Stimulated activated CD4-positive, alpha-beta T cell treated with anti-CD3 and anti-CD28 coated beads, Interleukin-4, amount 100 ng/mL, for 1 hour (primary cell): ENCODE measurements at places on chromosomes 1 and 21.

GRCh38 chr1:94892604-94893254, 34.2 kb downstream of the CNN3 start:
- no peak for DNase-seq

DNA sequence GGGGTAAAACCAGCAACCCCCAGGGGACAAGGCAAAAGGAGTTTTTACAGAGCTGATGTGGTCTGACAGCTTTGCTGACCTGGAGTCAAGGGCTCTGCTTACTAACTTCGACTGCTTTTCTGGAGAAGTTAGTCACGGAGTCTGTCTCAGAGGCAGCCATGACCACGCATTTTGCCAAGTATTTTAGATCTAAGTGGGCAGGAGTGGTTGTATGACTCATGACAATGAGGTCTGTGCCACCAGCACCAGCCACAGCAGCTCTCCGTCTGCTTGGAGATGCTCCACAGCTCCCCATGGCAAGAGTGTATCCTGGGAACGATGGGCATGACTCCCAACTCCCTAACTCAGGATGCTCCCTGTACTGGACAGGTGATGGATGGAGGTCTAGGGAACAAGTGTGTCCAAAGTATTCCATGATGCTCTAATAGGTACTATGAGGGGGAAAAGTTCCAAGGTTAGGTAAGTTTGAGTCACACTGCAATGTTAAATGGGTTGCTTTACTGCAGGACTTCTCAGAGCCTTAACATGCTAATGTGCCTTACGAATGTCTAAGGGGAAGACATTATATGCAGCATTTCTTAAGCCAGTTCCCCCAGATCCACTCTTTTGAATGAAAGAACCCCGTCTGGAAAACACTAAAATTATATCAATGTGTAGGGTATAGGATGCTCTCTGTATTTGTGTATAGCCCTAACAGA, 359.0 kb downstream of the HHAT start:
- DNase-seq, result no peak

GRCh38 chr1:114341299-114341698, 169.7 kb downstream of the TRIM33 start:
- DNase-seq, result no peak

GRCh38 chr1:7552402-7552801, 218.7 kb upstream of the VAMP3 start:
- DNase-seq, result no peak

- no peak for DNase-seq
Observed at GRCh38 chr1:163656095-163656759, 334.5 kb downstream of the NUF2 start.

DNA sequence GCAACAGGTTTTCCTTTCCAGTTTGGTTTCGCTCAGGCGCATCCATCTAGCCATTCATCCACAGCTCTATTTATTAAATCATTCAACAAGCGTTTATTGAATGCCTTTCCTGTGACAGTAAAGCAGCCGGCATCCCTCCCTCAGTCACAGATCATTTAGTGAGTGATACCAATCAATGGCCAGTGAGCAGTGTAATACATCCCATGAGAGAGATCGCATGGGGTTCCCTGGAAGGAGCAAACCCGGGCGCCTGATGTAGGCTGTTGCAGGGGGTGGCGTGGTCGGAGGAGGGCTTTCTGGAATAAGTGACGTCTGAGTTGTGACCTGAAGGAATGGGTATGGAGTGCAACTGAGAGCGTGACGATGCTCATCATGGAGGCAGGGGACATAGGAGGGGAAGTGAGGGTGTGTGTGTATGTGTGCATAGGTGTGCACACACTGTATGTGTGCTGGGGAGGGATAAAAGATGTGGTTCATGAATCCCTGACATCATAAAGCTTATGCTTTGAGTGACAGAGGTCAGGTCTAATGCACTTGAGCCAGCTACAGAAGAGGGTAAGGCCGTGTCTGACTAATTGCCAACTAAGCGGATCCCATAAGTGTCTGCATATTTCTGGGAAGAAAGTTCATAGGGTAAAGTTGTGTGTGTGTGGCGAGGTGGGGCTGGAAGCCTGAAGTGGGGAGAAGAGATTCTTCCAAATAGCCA, 6.6 kb downstream of the FCMR start:
- no peak for DNase-seq

DNA sequence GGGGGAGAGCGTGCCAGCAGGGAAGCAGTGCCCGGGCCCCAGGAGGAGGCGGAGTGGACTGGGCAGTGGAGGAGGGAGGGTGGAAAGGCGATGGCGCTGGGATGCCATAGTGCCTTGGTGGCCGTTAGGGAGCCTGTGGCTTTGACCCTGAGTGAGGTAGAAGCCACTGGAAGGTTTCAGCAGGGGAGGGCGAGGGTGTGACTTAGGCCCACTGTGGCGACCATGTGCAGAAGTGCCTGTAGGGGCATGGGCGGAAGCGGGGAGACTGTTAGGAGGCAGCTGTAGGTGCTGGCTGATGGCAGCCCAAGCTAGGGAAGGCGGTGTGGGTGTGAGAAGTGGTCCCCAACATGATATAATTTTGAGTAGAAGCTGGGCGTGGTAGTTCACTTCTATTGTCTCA, 28.2 kb downstream of the LHX4 start:
- DNase-seq, result no peak

- DNase-seq, result no peak
Observed at GRCh38 chr1:145716641-145717345, 2.5 kb upstream of the CD160 start.

DNA sequence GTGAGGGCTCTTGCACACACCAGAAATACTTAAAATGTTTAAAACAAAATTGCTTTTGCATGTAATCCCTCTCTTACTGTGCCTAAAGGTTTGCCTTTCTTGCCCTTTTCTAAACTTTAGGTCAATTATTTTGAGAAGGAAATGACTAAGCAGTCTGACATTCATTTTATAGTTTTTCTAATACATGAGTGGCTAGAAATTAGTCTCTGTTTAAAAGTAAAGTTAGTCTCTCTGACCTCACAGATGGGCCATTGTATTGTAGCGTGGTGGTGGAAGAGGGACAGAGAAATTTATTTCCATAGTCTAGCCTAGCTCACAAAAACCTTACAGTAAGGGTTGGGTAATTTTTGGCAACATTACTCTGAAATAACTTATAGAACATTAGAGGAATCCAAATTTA, 3.6 kb upstream of the COL11A1 start:
- no peak for DNase-seq

DNA sequence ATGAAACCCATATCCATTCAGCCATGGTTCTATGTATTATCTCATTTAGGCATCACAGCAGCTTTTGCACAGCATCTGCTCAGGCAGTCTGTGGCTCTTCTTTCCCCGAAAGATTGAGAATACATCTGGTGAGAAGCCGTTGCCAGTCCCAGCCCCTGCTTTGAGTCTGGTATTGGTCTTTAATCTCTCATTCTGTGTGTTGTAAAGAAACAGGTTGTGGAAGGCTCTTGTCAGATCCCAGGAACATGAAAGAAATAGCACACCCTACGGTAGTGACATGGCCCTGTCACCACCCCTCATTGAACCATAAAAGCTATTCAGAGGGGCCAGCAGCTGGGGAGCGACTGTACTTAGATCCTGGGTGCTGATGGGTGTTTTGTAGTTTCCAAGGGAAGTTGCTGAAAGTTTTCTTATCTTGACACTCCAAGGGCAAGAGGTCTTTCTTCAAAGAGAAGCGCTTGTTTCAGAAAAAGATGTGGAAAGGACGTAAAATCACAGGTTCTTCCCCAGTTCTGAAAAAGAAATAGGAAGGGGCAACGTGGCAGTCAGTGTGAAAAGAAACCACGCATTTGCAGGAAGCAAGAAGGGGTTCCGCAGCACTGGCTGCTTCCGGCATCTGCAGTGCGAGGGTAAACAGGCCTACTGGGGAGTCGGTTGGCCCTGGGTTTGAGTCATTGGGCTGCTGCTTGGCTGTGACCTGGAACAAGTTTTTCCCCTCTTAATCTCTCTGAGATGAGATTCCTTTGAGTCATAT, 145.0 kb downstream of the DHRS3 start:
- peak; percentile 75 for DNase-seq

- no peak for DNase-seq
Observed at GRCh38 chr1:8017495-8018197, 8.5 kb downstream of the ERRFI1 start.

DNA sequence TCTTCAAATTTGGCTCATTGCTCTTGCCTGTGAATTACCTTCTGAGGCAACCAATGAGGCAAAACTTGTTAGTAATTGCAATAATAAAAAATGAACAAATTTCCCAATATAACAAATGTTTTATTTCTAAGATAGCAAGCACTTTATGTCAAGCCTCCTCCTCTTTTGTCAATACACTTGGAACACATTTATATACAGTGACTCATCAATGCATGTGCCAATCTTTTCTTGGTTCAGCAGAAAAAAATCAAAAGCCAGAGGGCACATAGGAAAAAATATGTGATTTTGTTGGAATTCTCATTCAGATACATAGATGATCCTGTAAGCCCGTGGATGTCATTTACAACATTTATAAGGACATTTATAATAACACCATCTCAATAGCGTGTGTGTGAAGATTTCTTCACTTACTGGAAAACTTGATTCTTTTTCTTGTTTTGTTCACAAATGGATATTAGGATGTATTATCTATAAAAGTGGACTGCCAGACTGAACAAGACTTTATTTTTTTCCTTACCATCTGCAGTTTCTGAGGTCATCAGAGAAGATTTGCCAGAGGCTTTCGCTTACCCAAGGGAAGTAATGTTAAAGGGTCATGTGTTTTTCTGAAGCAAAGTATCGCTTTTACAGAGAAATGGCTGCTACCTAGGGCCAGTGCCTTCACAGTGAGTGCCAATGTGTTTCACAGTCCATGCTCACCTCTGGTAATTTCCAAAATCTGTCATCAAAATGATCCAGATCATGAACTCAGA, 645.7 kb upstream of the PTBP2 start:
- DNase-seq, result no peak

- no peak for DNase-seq
Observed at GRCh38 chr1:115456441-115456961, 118.5 kb upstream of the NGF start.

DNA sequence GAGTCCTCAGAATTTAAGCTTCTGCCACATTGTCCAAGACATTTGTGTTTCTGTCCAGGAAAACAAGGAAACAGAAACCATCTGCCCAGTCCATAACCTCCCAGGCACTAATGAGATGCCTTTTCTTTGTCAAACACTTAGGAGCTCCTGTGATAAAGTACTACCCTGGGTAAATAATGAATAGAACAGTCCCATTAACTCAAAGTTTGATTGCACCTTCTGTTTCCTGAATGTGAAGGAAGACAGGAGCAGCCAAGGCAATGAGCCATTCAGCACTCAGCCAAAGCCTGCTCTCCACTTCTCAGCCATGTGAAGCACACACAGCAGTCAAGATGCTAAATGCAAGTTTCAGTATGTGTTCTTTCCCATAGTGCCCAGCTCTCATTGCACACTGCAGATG, 199.8 kb downstream of the SEC16B start:
- DNase-seq, result no peak

DNA sequence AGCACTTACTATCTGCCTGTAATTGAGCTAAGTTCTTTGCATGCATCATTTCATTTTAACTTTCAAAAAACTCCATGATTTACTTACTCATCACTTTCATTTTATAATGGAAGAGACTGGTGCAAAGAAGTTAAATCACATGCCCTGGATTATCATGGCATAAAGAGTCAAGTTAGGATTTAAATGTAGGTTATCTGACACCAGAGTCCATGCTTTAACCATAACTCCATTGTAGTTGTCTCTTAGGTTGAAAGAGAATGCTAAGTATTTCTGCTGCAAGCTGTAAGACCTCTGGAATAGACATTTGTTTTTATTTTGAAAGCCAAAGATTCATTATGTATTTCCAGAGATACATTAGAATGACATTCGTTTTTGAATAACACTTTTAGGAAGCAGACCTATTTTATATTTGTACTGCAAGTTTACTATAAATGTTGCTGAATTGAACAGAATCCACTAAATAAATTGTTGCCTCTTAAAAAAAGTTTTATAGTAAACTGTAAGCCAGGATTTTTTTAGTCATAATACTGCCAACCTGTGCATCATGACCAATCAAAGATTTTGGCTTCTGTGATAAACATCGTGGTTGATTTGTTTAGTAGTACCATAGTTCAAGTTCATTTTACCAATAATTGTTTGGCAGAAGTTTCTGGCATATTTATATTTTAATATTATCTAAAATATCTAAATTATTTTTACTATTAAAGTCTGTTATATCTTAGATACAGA, 26.1 kb downstream of the CFH start:
- DNase-seq, result no peak

DNA sequence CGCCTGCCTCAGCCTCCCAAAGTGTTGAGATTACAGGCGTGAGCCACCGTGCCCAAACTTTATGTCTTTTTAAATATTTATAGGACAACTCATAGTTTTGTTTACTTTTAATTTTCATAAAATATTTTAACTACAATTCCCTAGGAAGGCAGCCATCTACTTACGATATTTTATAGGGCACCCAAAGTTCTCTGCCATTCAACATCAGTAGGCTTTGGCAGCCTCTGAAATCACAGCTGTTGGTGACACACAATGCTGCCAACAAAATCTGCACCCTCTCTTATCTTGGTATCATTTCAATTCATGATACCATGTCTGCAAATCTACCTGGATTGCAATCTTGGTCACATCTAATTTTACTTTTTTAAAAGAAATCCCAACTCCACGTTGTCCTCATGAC, 27.1 kb upstream of the ERO1B start:
- DNase-seq, result no peak

DNA sequence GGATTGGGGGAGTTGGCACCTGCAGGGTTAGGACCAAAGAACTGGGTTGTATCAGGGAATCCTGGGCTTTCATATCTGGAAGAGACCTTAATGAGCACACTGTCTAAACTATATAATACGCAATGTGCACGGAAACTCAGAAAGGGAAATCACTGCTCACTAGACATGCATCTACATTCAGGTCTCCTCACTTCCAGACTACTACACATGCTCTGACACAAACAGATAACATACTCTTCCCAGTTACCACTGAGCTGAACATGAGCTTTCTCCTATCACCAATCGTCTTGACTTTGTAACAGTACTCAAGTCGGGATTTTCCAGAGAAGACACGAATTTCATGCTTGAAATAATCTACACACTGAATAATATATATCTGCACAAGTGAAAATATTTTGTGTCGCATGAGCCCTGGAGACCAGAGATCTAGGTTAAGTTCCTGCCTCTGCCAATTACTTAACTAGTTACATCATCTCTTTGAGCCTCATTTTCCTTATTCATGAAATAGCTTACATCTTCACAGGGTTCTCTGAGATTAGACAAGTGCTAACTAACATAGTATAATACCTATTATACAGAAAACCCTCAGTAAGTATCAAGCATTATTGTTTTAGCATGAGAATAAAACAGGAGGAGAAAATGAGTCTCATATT, 101.1 kb downstream of the JAK1 start:
- no peak for DNase-seq
